Umbilical cord (tissue), 2 donors: ENCODE measurements at places on chromosomes 7 and 10. TPM values are rescaled to one million over a fixed set of nuclear protein-coding genes. Genes with fewer than 3 reads are reported as not detected.

H2BK1 gene
- total RNA-seq, result not detected

ITGB8 gene
- 51.3 TPM for total RNA-seq

NEUROG3 gene
- 0.48 TPM for total RNA-seq

CALHM2 gene
- 7.2 TPM for total RNA-seq

PRR15 gene
- not detected for total RNA-seq

PDK4 gene
- total RNA-seq, result 17.6 TPM

THSD7A gene
- 7.0 TPM for total RNA-seq

PGAM1 gene
- 165 TPM for total RNA-seq

OR2A1 gene
- 6.3 TPM for total RNA-seq

CLCN1 gene
- not detected for total RNA-seq
